Pancreas (tissue), 10 donors: ENCODE measurements at places on chromosomes 5 and 9. TPM values are rescaled to one million over a fixed set of nuclear protein-coding genes. Genes with fewer than 3 reads are reported as not detected.

DNA sequence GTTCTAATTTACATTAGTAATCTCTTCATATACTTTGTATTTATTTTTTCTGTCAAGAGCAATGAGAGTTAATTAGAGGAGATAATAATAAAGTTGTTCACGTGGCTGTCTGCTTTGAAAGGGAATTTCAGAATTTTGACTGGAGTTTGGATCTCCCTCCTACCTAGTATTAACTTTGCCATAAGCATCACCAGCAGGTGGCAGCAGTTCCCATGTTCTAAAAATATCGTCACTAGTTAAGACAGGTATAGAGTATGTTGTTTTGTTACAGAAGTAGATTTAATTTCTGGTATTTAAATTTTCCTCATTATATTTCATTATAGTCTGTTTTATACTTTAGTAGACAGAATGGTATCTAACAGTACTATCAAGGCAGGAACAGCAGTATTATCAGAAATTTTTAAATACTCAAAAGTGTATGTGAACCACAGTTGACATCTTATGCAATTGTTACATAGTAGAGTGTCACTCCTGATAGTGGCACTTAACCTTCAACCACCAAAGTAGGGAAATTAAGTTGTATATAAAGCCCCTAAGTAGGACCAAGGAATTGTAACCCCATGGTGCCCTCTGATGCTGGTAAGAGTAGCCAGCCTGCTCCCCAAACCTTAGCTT is 20.4 kb downstream of the GNPDA1 start:
- DNase-seq = no peak

GRCh38 chr5:109917154-109917546 is 227.4 kb downstream of the MAN2A1 start:
- no peak for DNase-seq

DNA sequence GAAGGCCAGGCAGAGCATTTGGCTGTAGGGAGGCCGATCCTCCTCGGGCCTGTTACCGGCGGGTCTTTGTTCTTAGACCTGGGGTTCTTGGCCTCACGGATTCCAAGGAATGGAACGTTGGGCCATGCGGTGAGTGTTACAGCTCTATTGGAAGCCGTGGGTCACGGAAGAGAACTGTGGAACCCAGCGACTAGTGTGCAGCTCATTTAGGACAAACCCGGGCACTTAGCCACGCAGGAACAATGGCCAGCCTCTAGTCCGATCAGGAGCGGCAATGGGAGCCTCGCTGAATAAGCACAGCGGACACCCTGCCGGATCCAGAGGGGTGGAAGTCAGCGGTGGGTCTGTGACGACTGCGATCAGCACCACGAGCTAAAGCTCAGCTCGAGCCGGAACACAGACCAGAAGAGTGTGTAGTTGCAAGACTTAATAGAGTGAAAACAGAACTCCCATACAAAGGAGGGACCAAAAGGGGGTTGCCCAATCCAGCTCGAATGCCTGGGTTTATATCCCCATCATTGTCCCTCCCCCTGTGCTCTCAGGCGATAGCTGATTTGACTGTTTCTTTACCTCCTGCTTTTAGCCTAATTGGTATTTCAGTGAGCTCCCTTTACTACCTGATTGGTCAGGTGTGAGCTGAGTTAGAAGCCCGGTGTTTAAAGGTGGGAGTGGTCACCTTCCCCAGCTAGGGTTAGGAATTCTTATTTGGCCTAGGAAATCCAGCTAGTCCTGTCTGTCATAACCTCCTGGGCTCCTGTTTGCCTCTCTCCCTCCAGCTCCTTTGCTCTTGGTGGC is 53.7 kb upstream of the RPL26L1 start:
- peak; percentile 65 for DNase-seq

- no peak for DNase-seq
Measured at GRCh38 chr5:135714126-135714894, 120.2 kb upstream of the SLC25A48 start.

DNA sequence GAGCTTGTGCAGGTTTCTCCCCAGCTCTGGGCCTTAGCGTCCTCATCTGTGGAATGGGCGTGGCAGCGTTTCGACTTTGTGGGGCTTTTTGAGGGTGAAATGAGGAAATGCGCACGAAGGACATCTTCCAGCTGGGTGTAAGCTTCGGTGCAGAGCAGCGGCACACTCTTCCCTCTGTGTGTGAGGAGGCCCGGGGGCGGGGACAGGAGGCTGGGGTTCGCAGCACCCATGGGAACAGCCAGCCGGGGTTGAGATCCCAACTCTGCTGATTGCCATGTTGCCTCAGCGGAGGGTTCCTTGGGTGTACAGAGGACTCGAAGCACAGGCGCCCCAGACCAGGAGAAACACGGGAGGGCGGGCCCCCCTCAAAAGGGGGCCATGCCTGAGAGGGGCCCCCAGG is 265.6 kb downstream of the NSG2 start:
- DNase-seq = no peak

GRCh38 chr5:149211566-149211965 is 60.1 kb upstream of the AFAP1L1 start:
- no peak for DNase-seq

DNA sequence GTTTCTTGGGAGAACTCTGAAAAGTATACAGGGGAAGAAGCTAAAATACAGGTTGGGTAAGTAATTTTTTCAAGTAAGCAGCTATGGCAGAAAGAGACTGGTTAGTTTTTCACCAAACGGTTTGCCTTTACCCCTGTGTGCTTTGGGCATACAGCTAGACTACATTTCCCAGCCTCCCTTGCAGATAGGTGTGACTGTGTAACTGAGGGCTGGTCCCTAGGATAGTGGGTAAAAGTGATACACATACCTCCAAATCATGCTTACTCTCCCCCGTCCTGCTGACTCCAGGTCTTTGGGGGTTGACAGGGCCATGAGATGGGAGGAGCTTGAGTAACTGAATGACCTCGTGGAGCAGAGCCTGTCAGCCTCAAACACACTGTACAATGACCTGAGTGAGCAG is 208.6 kb upstream of the GDNF start:
- DNase-seq = no peak

GRCh38 chr5:158967541-158967940 is 132.2 kb downstream of the EBF1 start:
- no peak for DNase-seq

DNA sequence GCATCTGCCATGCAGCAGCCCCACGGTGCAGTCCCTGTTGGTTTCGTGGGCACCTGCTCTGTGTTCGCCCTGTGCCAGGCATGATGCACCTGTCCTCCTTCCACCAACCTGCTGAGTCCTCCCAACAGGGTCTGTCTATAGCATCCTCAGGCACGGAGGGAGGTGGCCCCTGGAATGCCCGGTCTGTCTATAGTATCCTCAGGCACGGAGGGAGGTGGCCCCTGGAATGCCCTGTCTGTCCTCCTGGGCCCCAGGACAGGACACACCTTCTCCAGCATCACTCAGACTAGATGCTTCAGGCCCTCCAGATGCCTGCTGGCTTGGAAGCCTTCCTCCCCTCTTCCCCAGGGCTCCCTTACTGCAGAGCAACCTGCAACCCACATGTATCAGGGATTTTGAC is 9.9 kb upstream of the PHYHD1 start:
- no peak for DNase-seq

DNA sequence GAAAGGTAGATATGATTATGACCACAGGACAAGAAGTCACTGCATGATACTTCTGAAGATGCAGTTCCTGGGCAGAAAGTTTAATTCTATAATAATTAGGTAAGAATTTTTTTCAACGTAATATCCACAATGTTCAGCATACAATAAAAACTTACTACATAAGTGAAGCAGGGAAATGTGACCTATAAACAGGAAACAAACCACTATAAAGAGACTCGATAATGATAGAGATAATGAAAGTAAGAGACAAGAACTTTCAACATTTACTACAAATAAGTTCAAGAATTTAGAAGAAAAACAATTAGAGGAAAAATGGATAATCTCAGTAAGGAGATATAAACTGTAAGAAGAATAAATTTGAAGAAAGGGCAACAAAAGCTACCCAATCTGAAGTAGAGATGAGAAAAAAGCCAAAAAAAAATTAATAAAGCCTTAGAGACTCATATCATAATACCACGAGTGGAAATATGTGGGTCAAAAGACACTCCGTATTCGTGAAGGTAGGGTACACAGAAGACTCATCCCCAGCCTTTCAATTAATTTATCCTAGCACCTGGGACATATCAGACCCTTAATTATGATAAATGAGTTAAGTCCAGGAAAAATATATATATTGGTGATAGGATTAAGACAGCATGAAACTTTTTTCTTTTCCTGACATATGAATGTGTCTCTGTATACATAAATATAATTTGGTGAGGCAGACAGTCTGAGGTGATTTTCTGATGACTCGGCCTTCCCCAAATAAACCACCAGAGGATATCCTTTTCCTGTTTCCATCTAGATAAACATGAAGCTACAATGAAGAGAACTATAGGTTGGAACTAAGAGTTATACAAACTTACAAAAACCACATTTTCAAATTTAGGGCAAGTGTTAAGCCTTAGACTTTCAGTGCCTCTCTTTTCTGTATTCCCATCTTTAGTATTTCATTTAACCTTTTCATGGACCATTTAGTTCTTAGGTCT is 120.4 kb downstream of the RAPGEF6 start:
- DNase-seq = no peak

GRCh38 chr5:34806532-34806931 is 32.4 kb upstream of the TTC23L start:
- no peak for DNase-seq

DNA sequence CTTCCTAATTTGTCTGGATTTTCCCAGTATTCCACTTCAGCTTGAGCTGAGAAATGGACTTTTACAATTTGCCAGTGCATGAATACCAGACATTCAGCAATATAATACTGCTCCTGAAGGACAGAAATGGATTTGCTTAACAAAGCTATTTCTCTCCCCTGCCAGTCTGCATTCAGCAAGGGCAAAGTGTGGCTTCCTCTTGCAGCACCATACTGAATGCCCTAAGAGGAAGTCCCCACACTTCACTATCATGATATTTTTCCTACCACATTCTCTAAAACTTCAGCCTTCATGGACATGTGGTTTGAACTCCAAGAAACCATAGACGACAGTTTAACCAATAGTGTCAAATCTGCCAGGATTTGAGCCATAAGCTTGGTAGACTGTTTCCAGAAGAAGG is 19.8 kb upstream of the TLE4 start:
- no peak for DNase-seq

DNA sequence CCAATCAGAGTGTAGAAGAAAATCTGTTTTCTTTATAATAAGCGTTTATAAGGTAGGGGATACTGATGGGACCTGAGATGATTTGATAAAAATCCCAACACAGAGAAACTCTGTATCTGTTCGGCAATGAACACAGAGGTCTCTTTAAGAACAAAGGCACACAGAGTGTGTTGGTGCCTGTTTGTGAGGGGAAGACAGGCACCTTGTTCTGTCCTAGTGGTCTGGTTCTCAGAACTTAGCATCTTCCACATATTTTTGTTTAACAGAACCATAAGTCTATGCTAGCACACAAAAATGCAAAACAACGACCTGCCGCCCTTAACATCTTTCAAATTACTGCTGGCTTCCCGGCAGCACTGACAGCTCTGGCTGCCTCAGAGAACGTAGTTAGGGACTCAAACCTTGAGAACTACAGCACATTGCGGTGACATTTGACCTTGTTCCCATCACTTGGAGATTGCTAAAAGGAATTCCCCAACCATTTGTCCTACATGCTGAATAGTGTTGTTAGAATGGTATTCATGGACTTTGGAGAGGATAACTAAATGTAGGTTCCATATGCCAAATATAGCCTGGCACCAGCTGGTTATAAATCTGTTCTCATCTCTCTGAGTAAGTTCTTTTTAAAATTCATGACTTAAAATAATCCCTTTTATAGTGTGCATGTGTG is 871.7 kb upstream of the TYRP1 start:
- no peak for DNase-seq

DNA sequence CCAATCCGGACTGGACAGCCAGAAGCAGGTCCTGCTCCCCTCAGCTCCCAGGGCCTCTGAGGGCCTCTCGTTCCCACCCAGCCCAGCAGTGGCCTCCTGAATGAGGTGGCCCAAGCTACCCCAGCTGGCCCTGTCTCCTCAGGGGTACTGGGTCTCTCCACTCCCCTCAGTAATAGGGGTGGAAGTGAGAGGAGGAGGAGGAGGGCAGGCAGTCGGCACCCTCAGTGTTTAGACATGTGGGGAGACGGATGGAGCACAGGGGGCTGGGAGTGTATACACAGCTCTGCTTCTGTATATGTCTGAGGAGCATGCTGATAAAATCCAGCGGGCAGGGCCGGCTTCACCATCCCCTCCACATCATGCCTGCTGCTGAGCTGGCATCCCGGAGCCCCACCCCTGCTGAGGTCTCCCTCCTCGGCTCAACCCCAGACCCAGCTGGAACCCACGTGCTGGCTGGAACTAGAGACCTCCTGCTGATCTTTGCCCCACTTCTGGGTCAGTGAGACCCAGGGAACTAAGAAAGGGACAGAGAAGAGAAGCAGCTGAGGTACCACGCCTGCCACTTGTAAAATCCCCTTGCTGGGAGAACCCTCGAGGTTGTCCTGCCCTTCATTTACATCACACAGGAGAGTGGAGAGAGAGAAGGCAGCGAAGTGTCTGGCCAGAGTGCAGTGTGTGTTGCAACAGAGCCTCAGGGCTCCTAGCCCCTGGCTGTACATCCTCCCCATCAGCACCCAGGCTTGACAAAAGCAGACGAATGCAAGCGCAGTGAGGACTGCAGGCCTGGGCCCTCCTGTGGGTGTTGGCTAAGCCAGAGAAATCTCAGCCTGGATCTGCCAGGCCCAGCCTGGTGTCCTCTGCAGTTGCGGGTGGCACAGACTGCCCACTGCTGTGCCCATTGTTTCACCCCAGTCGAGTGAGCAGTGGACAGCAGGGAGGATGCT is 77.5 kb downstream of the PSD2 start:
- no peak for DNase-seq

DNA sequence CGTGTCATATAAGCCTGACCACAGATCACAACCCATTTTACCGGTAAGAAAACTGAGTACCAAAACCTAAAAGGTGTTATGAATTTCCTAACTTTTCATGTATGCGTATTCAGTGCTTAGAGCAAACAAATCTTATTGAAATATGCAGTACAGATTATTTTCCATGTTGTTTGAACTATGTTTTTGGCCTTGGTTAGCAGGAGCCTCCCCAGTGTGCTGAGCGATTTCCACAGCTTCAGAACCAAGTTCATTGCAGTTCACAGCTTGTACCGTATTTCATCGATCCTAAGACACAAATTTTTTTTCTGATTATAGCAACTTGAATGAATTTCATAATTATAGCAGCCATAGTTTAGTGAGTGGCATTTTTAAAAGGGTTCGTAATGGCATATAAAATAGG is 13.7 kb downstream of the ADAMTSL1 start:
- no peak for DNase-seq

- DNase-seq = peak; percentile 81
Measured at GRCh38 chr9:134136118-134136995, 475 bp downstream of the WDR5 start.

LRRC70 gene
- 0.37 TPM for total RNA-seq

ANP32B gene
- 52.8 TPM for total RNA-seq

ORM1 gene
- total RNA-seq = not detected

OBP2B gene
- not detected for total RNA-seq

IFNK gene
- not detected for total RNA-seq

SPATA31C1 gene
- not detected for total RNA-seq

EIF4E1B gene
- total RNA-seq = not detected

IL9 gene
- not detected for total RNA-seq

WHRN gene
- total RNA-seq = 8.9 TPM

LECT2 gene
- not detected for total RNA-seq

C8G gene
- total RNA-seq = 0.43 TPM

LCN1 gene
- not detected for total RNA-seq

LRRC19 gene
- 0.55 TPM for total RNA-seq

RAI14 gene
- total RNA-seq = 25.0 TPM
